A375 (cell line): ENCODE measurements at places on chromosomes 6 and 20. TPM values are rescaled to one million over a fixed set of nuclear protein-coding genes. Genes with fewer than 3 reads are reported as not detected.

The MYL9 gene
- 3.1 and 3.2 TPM in 2 replicates for total RNA-seq

The BPIFB4 gene
- total RNA-seq = not detected in 2 replicates

The GHRH gene
- total RNA-seq = not detected in 2 replicates

The ENPP1 gene
- 1.4 and 1.8 TPM in 2 replicates for total RNA-seq

The TSBP1 gene
- total RNA-seq = 0.08 TPM in 1 of 2 replicates, not detected in the other

The SIGLEC1 gene
- not detected in 2 replicates for total RNA-seq

The WFDC2 gene
- 0.72 and 1.1 TPM in 2 replicates for total RNA-seq

The RFX6 gene
- total RNA-seq = not detected in 2 replicates

The FAM184A gene
- total RNA-seq = 3.2 and 4.3 TPM in 2 replicates

The CD24 gene
- total RNA-seq = 0.16 TPM in 1 of 2 replicates, not detected in the other

The RBM24 gene
- 0.48 and 1.5 TPM in 2 replicates for total RNA-seq

The RNF146 gene
- 15.5 and 16.8 TPM in 2 replicates for total RNA-seq
